ENCODE measurements at places on chromosomes 2 and 18.

DNA sequence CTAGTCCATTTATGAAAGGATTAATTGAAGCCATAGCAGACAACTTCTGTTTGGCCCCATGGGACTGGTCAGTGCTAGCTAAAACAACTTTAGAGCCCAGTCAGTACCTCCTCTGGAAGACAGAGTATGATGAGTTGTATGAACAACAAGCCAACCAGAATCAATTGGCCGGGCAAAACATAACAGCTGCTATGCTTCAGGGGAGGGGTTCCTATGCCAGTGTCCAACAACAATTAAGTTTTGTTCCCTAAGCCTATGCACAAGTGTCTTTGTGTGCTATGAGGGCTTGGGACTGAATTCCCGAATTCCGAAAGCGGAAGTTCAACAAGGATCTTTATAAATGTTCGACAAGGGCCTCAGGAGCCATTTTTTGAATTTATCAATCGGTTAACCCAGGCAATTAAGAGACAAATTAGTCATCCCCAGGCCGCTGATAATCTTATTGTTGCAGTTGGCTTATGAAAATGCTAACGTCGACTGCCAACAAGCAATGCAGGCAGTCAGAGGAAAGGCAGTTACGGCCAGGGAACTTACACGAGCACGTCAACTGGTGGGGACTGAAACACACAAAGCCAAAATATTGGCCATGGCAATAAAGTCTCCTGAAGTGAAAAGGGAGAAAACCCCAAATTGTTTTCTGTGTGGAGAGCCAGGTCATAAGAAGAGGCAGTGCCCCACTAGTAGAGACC, 57.9 kb downstream of the ZNF638 start:
- no peak for DNase-seq

DNA sequence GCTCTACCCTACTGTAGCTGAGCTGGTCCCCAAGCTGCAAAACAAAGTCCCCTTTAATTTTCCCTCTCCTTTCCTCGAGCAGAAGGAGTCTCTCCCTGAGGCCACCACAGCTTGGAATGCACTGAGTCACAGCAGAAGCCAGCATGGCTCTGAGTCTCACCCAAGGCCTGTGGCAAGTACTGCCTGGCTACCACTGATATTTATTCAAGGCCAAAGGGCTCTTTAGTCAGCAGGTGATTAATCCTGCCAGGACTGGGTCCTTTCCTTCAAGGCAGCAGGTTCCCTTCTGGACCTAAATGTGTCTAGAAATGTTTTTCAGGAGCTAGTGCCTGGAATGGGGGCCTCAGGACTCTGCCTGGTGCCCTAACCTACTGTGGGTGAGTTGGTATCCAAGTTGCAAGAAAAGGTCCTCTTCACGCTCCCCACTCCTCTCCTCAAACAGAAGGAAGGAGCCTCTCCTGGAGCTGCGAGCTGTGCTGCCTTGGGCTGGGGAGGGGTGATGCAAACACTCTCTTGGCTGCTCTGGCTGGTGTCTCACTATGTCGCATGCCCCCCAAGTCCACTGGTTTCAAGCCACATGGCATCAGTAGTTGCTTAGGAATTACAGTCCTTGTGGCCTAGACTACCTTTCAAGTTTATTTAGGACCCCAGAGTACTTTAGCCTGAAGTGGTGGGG, 53.4 kb downstream of the CD28 start:
- no peak for DNase-seq

DNA sequence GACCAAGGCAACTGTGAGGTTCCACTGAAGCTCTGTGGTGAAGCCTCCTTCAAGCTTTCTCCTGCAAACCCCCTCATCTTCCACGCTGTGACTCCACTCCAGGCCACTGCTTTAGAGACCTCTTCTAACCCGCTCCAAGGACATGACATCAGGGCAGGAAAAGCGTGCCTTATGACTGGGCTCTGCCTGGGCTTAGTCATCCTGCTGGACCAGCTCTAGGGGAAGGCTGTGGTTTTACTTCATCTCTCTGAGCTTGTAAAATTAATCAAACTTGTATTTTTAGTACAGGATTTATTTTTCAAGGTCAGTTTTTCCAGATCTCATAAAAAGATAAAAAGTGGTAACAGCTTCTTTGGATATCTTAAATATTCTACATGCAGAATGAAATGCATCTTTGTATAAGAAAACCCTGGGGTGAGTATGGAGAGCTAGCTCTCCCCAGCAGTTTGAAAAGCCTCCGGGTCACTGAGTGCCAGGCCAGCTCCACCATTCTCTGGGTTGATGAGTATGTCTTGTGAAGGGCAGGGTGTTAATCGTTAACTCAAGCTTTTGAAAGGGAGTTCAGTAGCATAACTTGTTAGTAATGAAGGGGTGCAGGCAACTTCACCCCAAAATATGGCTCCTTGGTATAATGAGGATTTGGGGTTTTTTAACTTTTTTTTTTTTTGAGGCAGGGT, 33.1 kb upstream of the YPEL5 start:
- DNase-seq, result no peak

GRCh38 chr2:191481305-191482070, 196.4 kb upstream of the NABP1 start:
- DNase-seq, result no peak

DNA sequence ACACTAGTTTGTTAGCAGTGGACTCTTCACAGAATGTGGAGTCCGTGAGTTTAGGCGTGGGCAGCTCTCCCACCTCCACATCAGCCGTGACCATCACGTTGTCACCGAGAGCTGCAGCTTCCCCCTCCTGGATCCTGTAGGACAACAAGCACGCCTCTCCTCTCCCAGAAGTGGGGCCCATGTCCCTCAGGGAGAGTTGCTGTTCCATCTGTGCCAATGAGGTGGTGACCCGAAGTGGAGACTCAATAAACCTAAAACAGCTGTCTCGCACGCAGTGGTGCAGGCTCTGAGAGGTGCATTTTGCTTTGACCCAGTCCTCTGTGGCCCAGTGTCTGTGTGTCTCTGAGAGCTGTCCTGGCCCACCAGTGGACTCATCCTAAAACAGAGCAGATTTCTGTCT, 456.5 kb upstream of the SOX11 start:
- no peak for DNase-seq

- DNase-seq, result no peak
Observed at GRCh38 chr2:170669909-170670308, 45.2 kb upstream of the SP5 start.
